ENCODE measurements at places on chromosomes 7 and 10.

GRCh38 chr7:116240024-116240668 is 29.8 kb downstream of the TES start:
- no peaks in the 10 kb centered on the region for H3K4me1 ChIP-seq
- no peaks in the 10 kb centered on the region for H3K27me3 ChIP-seq
- no peak for DNase-seq
- no peak overlapping the region for H3K27ac ChIP-seq
- H3K4me3 ChIP-seq: no peak overlapping the region

- H3K27ac ChIP-seq: no peak overlapping the region
- H3K4me3 ChIP-seq: no peak overlapping the region
- no peaks in the 10 kb centered on the region for H3K27me3 ChIP-seq
Observed at GRCh38 chr10:75074711-75075445, 36.6 kb upstream of the SAMD8 start.

GRCh38 chr7:96952974-96953391 is 52.4 kb upstream of the DLX6 start:
- H3K4me1 ChIP-seq: no peaks in the 10 kb centered on the region
- DNase-seq: no peak
- no peaks in the 10 kb centered on the region for H3K36me3 ChIP-seq

DNA sequence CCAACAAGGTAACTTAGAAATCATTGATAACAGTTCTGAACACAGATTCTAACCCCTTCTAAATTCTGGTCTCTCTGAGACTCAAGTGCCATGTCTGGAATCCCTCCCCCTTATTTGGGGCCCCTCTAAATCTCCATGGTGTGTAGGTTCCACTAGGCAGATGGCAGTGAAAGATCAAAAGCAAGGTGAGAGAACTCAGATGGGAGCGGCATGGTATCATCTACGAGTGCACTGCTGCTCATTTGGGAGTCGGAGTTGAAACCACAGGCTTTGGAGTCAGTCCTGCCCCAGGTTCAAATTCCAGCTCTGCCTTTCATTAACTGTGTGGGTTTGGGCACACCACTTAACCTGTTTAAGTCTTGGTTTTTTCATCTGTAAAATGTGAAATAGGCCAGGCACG is 72.6 kb downstream of the MTURN start:
- H3K27me3 ChIP-seq: no peaks in the 10 kb centered on the region
- H3K36me3 ChIP-seq: no peaks in the 10 kb centered on the region

DNA sequence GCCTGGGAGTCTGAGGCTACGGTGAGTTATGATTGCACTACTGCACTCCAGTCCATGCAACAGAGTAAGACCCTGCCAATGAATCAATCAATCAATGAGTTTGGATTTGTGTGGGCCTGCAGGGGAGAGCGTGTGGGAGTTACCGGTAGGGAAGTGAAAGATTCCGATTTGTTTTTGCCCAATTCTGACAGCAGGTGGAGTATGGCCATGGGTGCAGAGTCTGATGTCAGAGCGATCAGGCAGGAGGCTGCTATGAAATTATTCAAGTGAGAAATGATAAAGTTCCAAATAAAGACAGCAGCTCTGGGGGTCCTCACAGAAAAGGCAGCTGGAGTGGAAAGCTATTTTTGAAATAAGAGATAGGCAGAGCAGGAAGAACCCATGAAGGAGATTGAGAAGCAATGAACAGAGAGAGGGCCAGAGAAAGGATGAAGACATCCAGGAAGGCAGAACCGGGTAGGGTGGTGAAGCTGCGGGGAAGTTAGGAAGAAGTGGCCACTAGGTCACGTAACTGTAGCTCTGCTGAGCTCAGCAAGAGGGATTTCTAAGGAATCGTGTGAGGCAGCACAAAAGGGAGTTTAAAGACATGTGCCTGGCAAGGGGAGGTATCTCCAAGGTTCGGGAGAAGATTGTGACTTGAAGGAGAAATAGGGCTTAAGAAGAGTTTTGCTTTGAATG is 93.7 kb upstream of the NMT2 start:
- no peak for DNase-seq
- H3K36me3 ChIP-seq: no peaks in the 10 kb centered on the region
- no peaks in the 10 kb centered on the region for H3K4me1 ChIP-seq
- no peak overlapping the region for H3K27ac ChIP-seq

- H3K27me3 ChIP-seq: no peaks in the 10 kb centered on the region
- H3K36me3 ChIP-seq: no peaks in the 10 kb centered on the region
- no peak for DNase-seq
Observed at GRCh38 chr7:111498391-111499007, 63.8 kb downstream of the IMMP2L start.

- no peaks in the 10 kb centered on the region for H3K27me3 ChIP-seq
- H3K36me3 ChIP-seq: no peaks in the 10 kb centered on the region
- no peaks in the 10 kb centered on the region for H3K4me1 ChIP-seq
- no peak for DNase-seq
Observed at GRCh38 chr7:91465595-91466061, 201.4 kb downstream of the FZD1 start.

- DNase-seq: no peak
- no peak overlapping the region for H3K27ac ChIP-seq
- no peaks in the 10 kb centered on the region for H3K4me1 ChIP-seq
- H3K36me3 ChIP-seq: no peaks in the 10 kb centered on the region
- H3K4me3 ChIP-seq: no peak overlapping the region
Observed at GRCh38 chr7:69795932-69796331, 197.7 kb downstream of the AUTS2 start.

- H3K27me3 ChIP-seq: no peaks in the 10 kb centered on the region
- H3K4me3 ChIP-seq: no peak overlapping the region
- H3K4me1 ChIP-seq: no peaks in the 10 kb centered on the region
- DNase-seq: no peak
Observed at GRCh38 chr10:88874281-88874680, 5.8 kb upstream of the STAMBPL1 start.

DNA sequence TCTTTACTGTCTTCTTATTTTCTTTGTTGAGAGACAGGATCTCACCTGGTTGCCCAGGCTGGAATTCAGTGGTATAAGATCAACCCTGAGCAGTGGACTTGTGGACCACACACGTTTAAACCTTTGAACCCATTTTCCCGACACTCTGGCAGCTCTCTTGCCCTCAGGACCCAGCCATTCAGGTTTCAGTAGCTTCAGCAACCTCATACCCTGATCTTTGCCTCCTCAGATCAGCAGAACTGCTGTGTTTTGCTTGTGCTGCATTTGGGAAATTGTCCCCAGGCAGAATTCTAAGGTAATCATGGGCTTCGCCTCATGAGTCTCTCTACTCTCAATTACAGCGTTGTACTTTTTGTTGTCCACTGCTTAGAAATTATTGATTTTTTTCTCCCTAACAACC is 317.6 kb upstream of the KIAA1217 start:
- no peak for DNase-seq
- no peaks in the 10 kb centered on the region for H3K4me1 ChIP-seq
- H3K27ac ChIP-seq: no peak overlapping the region
- no peaks in the 10 kb centered on the region for H3K36me3 ChIP-seq

DNA sequence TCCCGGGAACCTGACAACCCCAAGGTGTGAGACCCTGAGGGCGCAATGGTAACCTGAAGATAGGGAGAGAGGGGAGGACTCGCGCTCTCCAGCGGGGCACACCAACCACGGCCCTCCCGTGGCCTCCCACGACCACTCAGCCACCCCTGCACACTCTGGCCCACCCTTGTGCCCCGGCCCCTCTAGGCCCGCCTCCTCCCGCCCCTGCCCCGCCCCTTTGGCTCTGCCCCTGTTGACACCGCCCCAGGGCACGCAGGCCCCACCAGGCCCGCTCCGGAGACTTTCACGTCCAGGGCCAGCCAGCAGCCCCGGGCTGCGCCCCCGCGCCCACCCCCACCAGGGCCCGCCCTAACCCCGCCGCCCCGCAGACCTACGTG is 10.9 kb downstream of the ATG9B start:
- peaks cover 63% of the 10 kb centered on the region for H3K27me3 ChIP-seq
- no peaks in the 10 kb centered on the region for H3K36me3 ChIP-seq
- peak overlapping the region; percentile 9 for H3K4me3 ChIP-seq
- peak overlapping the region; percentile 14 for H3K27ac ChIP-seq
- no peak for DNase-seq

- no peaks in the 10 kb centered on the region for H3K27me3 ChIP-seq
- H3K36me3 ChIP-seq: no peaks in the 10 kb centered on the region
- H3K27ac ChIP-seq: no peak overlapping the region
- H3K4me1 ChIP-seq: no peaks in the 10 kb centered on the region
- no peak overlapping the region for H3K4me3 ChIP-seq
Observed at GRCh38 chr10:64275774-64276173, 754.6 kb downstream of the REEP3 start.

- H3K4me3 ChIP-seq: no peak overlapping the region
- no peak for DNase-seq
- H3K27me3 ChIP-seq: no peaks in the 10 kb centered on the region
- H3K36me3 ChIP-seq: no peaks in the 10 kb centered on the region
Observed at GRCh38 chr10:73814896-73815718, 3.7 kb upstream of the NDST2 start.

DNA sequence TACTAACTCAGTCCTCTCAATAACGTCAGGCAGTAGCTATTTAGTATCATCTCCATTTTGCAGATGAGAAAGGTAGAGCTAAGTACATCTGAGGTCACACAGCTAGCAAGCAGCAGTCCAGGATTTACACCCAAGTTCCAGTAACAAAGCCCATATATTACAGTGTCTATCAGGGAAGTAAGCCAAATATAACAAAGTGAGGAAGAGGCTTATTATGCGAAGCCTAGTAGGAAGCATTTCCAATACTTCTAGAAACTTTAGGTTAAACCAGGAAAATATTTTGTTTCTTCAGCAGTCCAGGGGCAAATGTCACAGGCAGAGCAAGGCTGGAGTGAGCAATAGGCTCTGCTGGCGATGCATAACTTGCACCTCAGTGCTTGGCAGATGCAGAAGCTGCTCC is 53.9 kb downstream of the NOC3L start:
- no peak overlapping the region for H3K4me3 ChIP-seq
- no peak for DNase-seq
- no peaks in the 10 kb centered on the region for H3K36me3 ChIP-seq
- no peak overlapping the region for H3K27ac ChIP-seq
- H3K27me3 ChIP-seq: no peaks in the 10 kb centered on the region
- no peaks in the 10 kb centered on the region for H3K4me1 ChIP-seq

DNA sequence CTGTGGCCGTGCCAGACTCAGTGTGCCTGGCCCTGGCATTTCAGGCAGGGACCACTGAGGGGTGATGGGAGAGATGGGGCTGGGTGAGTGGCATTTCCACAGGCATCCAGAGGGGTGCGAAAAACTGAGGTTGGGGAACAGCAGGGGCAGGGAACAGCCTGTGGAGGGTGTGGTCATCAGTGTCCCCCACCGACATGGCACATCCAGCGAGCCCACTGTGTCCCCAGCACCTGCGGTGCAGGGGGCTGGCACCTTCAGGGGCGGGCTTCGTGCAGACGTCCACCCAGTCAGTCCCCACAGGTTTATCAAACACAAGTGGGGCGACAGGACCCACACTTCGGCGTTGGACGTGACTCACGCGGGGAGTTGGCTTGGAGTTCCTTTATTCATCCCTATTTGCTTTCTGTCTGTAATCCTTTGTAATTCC is 14.8 kb downstream of the CUX1 start:
- H3K4me1 ChIP-seq: no peaks in the 10 kb centered on the region
- no peak overlapping the region for H3K4me3 ChIP-seq
- H3K36me3 ChIP-seq: no peaks in the 10 kb centered on the region
- H3K27ac ChIP-seq: no peak overlapping the region
- no peak for DNase-seq
- H3K27me3 ChIP-seq: no peaks in the 10 kb centered on the region

DNA sequence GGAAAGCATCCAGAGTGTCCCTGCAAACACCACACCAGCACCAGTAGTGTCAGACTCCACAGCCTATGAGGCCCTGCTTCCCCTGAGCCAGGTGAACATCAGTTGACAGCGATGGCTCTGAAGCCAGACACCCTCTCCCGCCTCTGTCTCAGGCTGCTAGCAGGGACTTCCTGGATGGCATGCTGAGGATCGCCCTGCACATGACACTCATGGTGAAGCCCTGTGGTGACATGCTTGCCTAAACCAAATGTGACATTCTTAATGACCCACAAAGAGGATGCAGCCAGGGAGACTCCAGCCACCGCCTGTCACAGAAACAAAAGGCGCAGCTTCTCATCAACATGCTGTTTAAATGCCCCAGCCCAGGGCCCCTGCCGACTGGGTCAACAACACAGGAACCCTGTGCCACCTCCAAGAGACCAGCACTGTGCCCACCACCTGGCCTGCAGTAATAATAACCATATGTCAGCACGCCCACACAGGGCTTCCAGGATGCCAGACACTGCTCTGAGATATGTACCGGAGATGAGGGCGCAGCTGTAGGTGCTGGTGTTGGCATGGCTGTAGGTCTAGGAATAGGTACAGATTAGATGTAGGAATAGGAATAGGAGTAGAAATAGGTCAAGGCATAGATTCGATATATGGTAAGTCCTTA is 81.3 kb downstream of the GRID1 start:
- no peaks in the 10 kb centered on the region for H3K4me1 ChIP-seq
- no peaks in the 10 kb centered on the region for H3K27me3 ChIP-seq
- H3K4me3 ChIP-seq: no peak overlapping the region
- H3K27ac ChIP-seq: no peak overlapping the region
- DNase-seq: peak; percentile 13

GRCh38 chr10:77179015-77179695 is 458.5 kb downstream of the KCNMA1 start:
- no peak overlapping the region for H3K27ac ChIP-seq
- H3K27me3 ChIP-seq: no peaks in the 10 kb centered on the region
- peak; percentile 71 for DNase-seq
- H3K4me3 ChIP-seq: no peak overlapping the region
- H3K36me3 ChIP-seq: no peaks in the 10 kb centered on the region

DNA sequence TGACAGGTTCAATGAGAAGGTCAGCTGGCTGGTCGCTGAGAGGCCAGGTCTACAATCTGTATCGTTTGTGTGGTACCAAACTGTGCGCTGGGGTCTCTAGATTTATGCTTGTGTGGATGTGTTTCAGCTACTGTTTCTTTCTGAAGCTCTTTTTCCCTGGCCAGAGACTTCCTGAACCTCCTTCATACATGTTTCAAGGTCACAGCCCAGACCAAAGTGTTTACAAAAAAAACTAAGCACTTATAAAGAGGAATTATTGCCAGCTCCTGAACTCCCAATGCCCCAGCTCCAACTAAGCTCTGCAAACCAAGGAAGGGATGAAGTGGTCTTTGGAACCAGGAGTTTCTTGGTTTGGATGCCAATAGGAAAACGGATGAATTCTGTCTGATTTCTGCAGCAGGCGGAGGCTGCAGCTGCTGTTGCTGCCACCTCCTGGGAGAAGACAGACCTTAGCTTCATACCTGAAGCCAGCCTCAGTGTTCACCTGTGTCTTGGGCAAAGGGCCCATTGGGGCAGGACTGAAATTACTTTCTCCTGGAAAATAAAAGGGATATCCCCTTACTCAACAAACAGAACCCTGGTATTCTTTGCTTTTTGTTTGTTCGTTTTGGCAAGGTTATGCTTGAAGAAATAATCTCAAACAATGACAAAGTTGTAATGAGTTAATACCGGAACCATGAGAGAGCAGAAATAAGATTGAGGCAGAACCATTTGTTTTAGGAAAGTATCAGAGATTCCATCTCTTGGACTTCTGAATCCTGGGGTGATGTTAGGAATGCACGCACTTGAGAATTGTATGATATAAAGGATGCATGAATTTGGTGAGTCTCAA is 24.6 kb upstream of the MKLN1 start:
- H3K36me3 ChIP-seq: no peaks in the 10 kb centered on the region
- peak; percentile 24 for DNase-seq
- no peak overlapping the region for H3K27ac ChIP-seq
- H3K27me3 ChIP-seq: no peaks in the 10 kb centered on the region
- H3K4me3 ChIP-seq: no peak overlapping the region

GRCh38 chr10:121708728-121709674 is 110.8 kb upstream of the FGFR2 start:
- H3K27me3 ChIP-seq: no peaks in the 10 kb centered on the region
- no peaks in the 10 kb centered on the region for H3K4me1 ChIP-seq
- H3K36me3 ChIP-seq: no peaks in the 10 kb centered on the region
- no peak for DNase-seq
- H3K27ac ChIP-seq: peak overlapping the region; percentile 38
